ENCODE measurements at places on chromosomes 7 and 10. TPM values are rescaled to one million over a fixed set of nuclear protein-coding genes. Genes with fewer than 3 reads are reported as not detected.

DNA sequence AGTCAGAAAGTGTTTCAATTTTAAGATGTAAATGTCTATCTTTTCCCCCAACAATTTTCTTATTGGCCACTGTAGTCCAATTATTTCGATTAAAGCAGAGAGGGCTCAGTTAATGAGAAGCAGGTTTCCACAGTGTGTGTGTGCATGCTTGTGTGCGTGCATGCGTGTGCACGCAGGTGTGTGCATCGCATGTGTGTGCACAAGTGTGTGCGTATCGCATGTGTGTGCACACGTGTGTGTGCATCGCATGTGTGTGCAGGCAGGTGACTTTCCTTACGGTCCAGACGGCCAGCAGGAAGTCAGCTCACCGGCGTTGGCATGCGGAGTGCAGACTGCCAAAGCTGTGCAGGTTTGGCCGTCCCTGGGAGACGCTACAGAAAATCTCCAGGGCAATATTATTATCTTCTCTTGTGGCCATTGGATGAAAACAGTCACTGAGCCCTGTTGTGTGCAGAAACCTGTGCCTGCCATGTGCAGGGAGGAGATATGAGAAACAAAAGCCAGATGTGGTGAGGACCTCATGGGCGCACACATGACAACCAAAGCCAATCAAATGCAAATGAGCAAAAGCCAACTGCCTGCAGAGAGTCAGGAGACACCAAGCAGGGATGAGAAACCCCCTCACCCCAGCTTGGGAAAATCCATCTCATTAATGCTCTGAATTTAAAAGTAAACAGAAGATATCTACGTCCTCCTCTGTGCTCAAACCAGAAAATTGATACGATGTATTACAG, 70.4 kb downstream of the C10orf90 start:
- DNase-seq: no peak

- DNase-seq: no peak
Observed at GRCh38 chr7:122166275-122166674, 22.2 kb upstream of the AASS start.

DNA sequence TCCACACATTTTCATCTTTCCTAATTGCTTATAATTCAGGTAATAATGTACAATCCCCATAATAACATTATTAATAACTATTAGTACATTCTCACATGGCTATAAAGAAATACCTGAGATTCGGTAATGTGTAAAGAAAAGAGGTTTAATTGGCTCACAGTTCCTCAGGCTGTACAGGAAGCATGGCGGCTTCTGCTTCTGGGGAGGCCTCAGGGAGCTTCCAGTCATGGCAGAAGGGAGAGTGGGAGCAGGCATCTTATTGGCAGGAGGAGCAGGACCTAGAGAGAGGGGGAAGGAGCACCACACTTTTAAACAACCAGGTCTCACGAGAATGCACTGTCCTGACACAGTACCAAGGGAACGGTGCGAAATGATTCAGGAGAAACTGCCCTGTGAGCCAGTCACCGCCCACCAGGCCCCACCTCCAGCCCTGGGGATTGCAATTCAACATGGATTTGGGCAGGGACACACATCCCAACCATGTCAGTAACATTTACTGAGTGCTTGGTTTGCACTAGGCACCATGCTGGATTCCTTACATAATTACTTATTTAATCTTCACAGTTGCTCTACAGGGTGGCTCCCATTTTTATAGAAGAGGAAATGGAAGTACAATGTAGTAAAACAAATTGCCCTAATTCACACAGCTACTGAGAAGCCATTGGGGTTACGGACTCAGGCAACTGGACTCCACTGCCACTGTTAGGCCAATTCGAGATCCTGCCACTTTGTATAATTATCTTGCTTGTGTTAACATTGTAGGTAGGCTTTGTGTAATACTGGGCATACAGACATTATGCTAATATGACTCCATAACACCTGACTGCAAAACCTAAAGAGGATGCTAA, 8.7 kb upstream of the ESYT2 start:
- DNase-seq: no peak

Gene PDE6C
- not detected for total RNA-seq

Measured in M059J (cell line).